ENCODE measurements at places on chromosomes 3 and 15.

- no peak for DNase-seq
These were observed 46.2 kb downstream of the TBL1XR1 start for GRCh38 chr3:177150970-177151627.

- DNase-seq: no peak
These were observed 330.7 kb upstream of the SLCO3A1 start for GRCh38 chr15:91522605-91523332.

DNA sequence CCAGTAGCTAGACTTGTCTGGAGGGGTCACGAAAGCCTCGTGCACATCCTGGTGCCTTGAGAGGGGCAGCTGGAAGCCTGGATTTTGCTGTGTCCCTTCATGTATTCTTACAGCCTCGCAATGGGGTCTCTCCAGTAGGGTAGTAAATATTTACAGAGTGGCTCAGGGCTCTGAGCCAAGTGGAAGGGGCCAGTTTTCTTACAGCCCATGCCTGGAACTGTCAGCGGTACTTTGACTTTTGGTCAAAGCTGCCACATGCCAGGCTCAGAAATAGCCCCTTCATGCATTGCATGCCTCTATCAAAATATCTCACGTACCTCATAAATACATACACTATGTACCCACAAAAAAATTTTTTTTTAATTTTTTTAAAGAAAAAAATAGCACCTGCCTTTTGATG lies 119.2 kb downstream of the OSBPL10 start:
- no peak for DNase-seq

GRCh38 chr3:115388166-115388565 lies 235.1 kb upstream of the GAP43 start:
- no peak for DNase-seq

GRCh38 chr3:11019116-11019819 lies 26.7 kb downstream of the SLC6A1 start:
- DNase-seq: no peak

DNA sequence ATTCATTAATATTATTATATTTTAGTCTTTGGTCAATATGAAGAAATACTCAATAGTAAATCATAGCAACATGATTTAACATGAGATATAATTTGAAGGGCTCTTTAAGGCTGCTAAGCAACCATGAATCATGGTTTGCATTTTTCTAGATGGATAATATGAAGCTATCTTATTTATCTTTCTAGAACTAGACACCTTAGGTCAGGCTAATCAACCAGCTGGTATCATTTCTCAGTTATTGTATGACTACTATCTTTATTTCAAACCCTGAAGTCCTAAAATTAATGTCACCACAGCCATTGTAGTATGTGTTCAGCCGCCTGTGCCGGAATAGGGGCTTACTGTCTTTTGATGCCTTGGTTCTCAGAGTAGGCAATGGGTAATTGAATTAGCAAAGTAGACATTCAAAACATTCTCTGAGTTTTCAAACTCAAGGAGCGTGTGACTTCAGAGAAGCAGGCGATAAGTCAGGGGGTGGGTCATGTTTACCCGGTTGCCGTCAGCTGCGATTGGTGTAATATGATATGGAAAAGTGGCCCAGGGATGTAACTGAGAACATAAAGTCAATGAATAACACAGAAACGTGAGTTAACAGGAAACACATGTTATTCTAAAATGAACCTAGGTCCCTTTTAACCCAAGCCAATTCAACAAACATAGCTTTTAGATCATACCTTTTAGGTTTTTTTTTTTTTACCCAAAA lies 93.4 kb upstream of the CTDSPL start:
- no peak for DNase-seq

- DNase-seq: no peak
These were observed 65.0 kb downstream of the EXOG start for GRCh38 chr3:38560996-38561717.

DNA sequence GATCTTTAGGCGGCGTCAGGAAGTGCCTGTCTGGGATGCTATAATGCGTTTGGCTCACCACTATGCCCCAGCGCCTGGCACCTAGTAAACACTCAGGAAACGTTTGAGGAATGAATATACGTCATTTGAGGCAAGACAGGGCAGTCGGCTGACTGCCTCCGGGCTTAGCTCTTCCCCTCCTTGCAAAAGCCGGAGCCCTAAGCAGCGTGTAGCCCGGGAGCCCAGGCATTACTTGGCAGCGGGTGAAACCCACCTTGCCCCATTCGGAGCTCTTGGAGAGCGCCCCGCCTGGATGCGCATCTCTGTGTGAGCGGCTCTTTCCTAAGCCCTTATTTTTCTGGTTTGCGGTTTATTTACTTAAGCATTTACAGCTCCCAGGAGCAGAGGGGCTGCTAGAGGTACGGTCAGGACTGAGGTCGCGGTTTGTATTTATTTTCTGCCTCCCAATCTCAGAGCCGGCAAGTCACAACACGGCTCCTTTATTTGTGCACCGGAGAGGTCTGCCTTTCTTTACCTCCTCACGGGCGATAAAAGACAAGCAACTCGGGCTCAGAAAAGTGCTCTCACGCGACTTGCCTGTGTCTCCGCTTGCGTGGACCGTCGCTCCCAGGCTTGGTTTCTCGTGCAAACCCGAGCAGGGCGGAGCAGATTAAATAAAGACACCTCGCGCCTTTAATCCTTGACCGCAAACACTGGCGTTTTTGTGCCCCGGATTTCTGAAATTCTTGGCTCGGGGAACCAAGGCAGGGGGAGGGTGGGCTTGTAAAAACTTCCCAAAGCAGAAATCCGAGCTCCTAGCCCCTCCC lies 737 bp upstream of the ITPR1 start:
- DNase-seq: no peak

DNA sequence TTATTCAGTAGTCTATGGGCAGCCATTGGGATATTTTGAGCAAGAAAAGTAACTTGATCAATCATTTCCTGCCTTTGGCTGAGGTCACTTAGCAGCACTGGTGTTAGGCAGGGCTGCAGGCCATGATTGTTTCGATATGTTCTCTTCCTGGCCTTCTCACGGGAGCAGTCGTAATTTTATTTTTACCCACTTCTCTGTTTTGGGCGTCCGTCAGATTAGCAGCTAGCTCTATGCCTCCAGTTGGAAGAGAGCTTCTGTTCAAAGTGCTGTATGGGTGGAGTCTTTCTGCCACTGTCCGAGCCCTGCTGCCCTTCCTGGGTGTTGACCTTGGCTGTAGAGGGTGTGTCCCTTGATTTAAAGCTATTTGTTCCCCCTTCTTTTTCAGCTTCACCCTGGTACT lies 123.4 kb upstream of the ROPN1 start:
- DNase-seq: no peak

GRCh38 chr3:189512821-189513220 lies 118.4 kb upstream of the TP63 start:
- no peak for DNase-seq

DNA sequence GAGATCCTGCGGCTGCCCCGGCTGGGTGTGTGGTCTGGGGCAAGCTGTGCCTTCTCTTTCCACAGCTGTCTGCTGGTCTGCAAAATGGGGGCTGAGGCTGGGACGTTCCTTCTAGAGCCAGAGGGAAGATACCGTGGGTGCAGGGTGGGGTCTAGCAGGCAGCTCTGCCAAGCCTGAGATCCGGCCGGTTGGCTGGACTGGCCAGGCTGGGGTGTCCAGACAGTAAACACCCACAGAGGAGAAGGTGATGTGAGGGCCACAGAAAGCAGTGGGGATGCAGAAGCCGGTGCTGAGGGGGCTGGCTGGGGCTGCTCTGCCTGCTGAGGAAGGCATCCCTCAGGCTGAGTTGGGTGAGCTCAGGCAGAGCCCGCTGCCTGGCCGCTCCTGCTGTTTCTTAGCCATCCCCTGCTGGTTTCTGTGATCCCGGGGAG lies 46.1 kb downstream of the FBLN2 start:
- DNase-seq: no peak

DNA sequence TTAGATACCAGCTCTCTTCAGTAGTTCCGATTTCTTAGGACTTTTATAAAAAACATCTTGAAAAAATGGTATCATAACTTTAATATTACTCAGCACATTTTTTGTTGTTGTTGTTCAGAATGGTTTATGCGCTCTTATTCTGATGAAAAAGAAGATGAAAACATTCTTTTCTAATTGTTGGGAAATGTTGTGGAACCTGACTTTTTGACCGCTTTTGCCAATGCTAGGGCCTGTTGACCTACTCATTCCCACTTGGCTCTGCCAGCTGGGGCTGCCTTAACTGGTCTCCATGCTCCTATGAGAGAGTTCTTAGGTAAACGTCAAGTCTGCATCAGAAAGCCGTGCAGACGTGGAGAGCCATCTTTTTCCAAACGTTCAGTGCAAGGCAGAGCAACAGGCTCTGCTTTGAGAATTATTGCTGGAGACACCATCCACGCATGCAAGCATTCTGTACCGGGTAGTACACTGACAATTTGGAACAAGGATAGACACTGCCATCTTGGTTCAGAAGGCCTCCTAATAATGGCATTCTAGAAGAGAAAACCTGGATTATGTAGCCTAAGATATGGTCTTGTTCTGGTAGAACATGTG lies 176.8 kb downstream of the GHSR start:
- no peak for DNase-seq

Data from thoracic aorta (tissue), 2 donors.